ENCODE measurements at places on chromosomes 13 and 19. TPM values are rescaled to one million over a fixed set of nuclear protein-coding genes. Genes with fewer than 3 reads are reported as not detected.

Gene AP1M1
- total RNA-seq: 140 TPM

Gene PSG5
- total RNA-seq: 44.3 TPM

Gene ZNF763
- 2.4 TPM for total RNA-seq

Gene RETN
- total RNA-seq: not detected

Gene GSX1
- total RNA-seq: not detected

Gene PPP1R15A
- total RNA-seq: 31.1 TPM

DNA sequence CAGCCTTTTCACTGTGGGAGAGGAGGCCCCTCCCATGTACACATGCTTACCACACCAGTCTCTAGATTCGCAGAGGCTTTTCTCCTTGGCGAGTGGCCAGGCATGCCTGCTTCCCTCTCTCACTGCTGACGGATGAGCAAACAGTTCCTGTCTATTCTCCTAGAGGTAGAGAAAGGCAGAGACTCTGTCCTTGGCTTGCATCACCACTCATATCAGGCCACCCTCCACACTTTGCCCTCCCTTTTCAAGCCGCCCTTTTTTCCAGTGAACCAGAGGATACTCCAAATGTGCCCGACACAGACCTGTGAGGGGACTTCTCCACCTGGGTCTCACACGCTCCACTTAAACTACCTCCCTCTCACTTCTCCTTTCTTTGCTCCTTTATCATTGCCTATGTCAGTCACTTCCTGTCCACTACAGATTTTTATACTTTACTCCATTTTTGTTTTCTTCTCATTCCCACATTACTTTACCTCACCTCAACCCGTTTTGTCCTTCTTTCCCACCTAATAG, 284.6 kb downstream of the DNAJC15 start:
- DNase-seq: peak; percentile 65

DNA sequence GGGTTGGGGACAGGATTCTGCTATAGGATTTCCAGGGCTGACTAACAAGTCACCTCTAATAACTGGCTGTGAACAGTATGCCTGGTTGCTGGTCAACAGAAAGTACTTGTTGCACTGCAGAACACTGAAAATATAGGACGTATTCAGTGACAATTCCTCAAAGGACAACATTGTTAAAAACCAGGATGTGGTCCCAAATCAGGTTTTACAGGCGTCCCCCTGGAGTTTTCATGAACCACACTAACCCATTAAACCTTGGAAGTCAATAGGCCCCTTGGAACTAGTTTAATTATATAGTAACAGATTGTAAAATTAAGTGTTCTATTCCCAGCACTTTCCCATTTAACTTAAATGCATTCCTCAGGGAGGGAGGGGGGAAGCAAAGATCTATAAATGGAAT, 495.4 kb downstream of the TBC1D4 start:
- DNase-seq: no peak

DNA sequence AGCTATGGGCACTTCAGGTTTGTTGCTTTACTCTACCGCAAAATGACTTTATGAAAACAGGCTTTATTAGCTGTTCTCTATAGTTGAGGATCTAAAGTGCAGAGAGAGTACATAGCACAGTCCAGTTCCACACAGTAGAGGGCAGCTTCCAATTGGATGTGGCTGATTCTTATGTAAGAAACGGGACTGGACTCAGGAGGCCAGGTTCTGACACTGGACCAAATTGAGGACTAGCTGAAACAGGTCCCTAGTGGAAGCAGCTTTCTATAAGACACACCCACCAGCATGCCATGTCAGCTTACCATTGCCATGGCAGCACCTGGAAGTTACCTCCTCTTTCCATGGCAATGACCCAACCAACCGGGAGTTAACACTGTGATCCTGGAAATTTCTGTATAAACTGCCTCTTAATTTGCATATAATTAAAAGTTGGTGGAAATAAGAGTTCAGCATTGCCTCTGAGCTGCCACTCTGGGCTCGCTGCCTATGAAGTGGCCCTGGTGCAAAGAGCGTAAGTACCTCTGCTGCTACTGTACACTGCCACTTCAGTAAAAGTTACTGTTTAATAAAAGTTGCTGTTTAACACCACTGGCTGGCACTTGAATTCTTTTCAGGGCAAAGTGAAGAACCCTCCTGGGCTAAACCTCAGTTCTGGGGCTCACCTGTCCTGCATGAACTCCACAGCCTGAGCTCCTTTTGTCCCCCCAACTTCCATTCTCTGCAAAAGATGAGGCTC, 211.9 kb upstream of the SLC10A2 start:
- no peak for DNase-seq

DNA sequence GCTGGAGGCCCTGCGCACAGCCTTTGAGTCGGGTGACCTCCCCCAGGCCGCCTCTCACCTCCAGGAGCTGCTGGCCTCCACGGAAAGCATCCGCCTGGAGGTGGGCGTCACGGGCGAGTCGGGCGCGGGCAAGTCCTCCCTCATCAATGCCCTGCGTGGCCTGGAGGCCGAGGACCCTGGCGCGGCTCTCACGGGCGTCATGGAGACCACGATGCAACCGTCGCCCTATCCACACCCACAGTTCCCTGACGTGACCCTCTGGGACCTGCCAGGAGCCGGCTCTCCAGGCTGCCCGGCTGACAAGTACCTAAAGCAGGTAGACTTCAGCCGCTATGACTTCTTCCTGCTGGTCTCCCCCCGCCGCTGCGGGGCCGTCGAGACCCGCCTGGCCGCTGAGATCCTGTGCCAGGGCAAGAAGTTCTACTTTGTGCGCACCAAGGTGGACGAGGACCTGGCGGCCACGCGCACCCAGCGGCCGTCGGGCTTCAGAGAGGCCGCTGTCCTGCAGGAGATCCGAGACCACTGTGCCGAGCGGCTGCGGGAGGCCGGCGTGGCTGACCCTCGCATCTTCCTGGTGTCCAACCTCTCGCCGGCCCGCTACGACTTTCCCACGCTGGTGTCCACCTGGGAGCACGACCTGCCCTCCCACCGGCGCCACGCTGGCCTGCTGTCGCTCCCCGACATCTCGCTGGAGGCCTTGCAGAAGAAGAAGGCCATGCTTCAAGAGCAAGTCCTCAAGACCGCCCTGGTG, 2.9 kb downstream of the IRGC start:
- no peak for DNase-seq

GRCh38 chr13:70255406-70255991, 147.2 kb upstream of the KLHL1 start:
- DNase-seq: no peak

- DNase-seq: no peak
Measured at GRCh38 chr13:22940736-22941135, 240.0 kb upstream of the SGCG start.

DNA sequence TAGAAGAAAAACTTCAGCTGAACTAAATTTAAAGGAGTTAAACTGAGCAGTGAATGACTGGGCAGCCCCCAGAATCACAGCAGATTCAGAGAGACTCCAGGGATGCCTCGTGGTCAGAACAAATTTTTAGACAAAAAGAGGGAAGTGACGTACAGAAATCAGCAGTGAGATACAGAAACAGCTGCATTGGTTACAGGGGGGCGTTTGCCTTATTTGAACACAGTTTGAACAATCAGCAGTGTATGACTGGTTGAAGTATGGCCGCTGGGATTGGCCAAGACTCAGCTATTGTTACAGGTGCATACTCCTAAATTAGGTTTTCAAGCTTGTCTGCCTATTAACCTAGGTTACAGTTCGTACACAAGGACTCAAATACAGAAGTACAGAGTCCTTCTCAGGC, 2.2 kb upstream of the SPRYD7 start:
- no peak for DNase-seq

DNA sequence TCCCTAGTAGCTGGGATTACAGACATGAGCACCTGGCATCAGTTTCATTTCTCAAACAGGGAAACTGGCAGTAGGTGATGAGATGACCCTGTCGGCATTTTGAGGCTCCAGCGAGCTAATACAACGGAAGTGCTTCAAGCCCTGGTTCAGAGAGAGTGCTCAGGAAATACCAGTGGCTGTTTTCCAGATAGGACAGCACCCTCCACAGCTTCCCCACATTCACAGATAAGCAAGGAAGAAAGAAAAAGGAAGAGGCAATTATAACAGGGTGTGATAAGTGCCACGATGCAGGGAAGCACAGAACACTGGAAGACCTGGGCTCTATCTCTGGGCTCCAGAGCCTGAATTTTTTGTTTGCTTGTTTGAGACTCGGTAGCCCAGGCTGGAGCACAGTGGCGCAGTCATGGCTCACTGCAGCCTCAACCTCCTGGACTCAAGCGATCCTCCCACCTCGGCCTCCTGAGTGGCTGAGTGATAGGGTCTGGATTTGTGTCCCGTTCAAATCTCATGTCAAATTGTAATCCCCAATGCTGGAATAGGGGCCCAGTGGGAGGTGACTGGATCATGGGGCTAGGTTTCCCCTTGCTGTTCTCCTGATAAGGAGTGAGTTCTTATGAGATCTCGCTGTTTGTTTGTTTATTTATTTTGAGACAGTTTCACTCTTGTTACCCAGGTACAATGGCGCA, 43.5 kb downstream of the PIN1 start:
- DNase-seq: peak; percentile 38

DNA sequence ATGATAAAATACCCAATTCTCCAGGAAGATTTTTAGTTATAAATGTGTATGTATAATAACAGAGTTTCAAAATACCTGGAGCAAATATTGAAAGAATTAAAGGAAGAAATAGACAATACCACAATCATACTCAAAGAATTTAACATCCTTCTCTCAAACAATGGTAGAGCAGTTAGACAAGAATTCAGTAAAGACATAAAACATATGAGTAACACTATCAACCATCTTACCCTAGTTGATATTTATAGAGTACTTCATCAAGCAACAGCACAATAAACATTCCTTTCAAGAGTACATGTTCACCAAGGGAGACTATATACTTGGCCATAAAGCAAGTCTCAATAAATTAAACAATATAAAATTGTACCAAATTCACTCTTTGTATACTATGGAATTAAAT, 108.4 kb downstream of the DLEU7 start:
- DNase-seq: no peak

GRCh38 chr13:72431981-72432682, 295.3 kb downstream of the MZT1 start:
- DNase-seq: no peak

- no peak for DNase-seq
Measured at GRCh38 chr19:4089400-4089908, 22.8 kb upstream of the ZBTB7A start.

GRCh38 chr19:53960187-53960586, 2.5 kb upstream of the CACNG8 start:
- no peak for DNase-seq

DNA sequence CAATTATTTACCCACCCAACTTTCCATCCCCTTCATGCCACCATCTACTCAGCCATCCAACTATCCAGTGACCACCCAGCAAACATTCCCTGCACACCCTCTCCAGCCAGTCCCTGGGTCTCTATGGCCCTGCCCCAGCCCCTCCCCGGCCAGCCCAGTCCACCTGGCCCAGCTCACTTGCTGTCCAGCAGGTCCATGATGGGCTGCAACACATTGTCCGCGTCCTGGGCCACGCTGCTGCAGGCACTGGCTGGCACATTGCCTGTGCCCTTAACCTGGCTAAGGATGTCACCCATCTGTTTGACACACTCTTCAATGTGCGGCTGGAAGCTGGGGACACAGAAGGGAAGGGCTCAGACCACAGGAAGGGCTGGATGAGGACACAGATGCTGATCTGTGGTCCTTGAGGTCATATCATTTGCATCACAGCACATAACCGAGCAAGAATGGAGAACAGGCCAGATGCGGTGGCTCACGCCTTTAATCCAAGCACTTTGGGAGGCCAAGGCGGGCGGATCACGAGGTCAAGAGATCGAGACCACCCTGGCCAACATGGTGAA, 61.6 kb downstream of the UNC13A start:
- no peak for DNase-seq

All from M059J (cell line).